ENCODE measurements at places on chromosomes 7 and 10.
A peak's percentile ranks its signal among the peaks of the same experiment; 100 is the strongest.

DNA sequence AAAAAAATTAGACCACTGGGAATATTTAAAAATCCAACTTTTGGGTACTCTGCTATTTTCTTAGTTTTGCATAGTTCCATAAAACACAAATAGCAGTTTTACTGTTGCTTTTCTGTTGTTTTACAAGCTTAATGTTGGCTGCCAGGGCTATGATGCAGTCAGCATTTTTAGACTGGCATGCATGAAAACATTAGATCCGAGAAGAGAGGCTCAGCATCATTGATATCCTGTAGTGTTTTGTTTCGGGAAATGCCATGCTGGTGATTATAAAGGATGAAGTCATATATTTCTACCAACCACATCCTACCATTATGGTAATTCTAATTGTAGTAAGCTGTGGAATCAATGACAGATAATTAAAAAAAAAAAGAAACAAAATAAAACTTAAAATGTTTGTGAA is 104.6 kb downstream of the MBL2 start:
- DNase-seq: no peak

- DNase-seq: peak; percentile 69
Measured at GRCh38 chr7:104943502-104944343, 70.3 kb upstream of the KMT2E start.

DNA sequence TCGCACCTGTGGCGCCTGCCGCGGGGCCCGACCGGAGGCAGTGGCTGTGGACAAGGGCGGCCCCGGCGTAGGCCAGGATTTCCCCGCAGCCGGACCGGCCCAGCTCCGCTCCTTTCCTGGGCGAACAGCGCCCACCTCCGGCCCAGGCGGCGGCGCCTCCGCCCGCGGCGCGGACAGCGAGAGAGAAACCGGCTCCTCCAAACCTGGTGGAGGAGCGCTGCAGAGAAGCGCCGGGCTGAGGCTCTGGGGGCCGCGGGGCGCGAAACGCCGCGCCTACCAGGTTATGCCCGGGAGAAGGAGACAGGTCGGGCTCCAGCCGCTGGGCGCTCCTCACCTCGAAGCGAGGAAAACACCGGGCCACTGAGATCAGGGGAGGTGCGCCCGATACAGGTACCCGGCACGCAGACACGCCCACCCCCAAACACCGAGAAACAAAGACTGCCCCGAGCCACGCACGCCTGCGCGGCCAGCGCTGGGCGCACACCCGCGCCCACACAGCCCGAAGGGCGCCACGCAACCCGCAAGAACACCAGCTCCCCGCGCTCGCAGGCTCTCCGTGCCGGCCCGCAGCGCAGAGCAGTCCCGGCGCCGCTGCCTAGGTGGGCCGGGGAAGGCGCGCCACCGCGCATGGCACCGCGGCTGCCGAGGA is 3.3 kb downstream of the GRID1 start:
- DNase-seq: no peak

- no peak for DNase-seq
Measured at GRCh38 chr7:68622500-68622899, 975.8 kb upstream of the AUTS2 start.

DNA sequence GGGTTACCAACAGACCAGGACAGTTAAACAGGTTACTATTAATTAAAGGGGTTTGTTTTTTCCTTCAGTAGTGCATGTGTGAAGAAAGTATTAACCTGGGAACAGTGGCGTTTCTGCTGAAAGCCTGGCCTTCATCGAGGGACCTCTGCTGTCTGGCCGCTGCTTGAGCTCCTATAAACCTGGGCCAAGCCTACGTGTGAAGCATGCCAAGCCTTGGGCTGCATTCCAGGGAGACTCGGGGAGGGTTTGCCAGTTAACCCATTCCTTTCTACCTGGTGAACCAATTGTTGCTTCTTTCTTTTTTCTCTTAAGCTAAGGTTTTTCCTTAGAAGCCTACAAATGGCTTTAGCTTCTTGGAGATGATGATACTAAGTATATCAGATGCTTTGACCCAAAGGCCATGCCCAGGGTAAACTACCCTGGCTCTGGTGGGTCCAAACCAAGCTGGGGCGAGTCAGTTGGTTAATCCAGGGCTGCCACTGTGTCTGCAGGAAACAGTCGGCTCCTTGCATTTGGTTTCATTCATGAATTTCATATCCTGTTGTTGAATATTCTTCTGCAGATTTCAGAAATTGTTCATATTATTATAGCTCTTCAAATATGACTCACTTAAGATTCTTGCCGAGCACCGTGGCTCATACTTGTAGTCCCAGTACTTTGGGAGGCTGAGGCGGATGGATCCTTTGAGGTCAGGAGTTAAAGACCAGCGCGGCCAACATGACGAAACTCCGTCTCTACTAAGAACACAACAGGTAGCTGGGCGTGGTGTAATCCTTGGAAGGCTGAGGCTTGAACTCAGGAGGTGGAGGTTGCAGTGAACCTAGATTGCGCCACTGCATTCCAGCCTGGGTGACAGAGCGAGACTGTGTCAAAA is 23.8 kb downstream of the PFKP start:
- DNase-seq: peak; percentile 64

DNA sequence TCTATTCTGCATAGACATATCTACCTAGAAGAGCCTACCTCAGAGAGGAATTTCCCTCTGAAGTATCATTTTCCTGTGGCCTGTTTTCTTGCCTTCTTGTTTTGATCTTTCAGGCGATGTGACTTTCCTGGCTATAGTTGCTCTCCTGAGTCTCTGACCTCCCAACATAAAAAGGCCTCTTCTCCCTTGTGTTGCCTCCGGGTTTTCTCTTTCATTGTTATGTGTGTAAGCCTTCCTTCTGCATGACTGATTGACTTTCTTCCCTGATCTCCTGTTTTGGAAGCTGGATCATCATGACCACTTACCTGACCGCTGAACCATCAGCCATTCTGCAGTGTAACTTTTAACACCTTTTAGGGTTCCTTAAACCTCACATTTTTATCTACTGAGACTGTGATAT is 441.5 kb upstream of the ETV1 start:
- no peak for DNase-seq

DNA sequence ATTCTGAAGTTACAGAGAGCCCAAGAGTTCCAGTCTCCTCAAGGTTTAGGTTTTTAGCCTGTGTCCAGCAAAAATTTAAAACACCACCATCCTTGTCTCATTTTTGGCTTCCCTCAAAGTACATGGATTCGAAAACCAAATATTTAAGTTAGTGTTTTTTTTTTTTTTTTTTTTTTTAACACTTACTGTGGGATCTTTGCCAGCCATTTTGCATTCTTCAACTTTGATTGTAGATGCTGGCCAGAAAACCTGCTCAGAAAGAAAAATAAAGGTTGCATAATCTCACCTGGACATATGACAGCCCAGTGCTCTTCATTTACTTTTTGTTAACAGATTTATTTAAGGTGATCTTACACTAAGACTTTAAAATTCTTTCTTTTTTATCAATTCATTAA is 91.6 kb downstream of the SEMA3C start:
- no peak for DNase-seq

DNA sequence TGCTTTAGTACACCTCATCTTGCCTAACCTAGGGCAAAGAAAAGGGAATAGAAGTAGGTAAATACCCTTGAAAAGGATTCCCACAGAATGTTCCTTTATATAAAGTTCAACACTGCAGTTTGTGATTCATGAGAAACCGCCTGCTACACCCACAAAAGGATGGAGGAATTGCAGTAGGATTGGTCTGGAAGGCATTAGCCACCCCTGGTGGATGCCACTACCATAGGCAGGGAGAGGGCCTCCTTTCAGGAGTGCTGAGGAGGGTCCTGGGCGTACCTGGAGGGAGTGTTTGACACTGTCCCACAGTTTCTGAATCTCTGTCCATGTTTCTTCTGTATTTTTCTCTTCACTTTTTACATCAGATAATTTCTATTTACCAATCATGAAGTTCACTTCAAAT is 221.8 kb upstream of the TMEM72 start:
- no peak for DNase-seq

DNA sequence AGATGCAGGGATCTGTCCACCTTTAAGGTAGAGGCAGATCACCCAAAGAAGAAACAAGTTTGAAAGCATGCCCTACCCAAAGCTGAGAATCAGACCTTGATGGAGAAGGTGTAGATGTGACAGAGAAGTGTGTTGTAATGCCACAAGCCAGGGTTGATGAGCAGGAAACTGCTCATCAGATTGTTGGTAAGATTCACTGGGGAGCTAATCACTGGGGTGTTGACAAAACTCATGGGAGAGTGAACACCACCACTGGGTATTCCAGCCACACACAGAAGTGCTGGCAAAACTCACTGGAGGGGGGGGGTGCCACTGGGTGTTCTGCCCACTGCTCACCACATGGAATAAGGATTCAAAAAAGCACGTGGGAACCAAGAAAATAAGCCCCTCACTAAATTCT is 95.2 kb downstream of the IQUB start:
- no peak for DNase-seq

DNA sequence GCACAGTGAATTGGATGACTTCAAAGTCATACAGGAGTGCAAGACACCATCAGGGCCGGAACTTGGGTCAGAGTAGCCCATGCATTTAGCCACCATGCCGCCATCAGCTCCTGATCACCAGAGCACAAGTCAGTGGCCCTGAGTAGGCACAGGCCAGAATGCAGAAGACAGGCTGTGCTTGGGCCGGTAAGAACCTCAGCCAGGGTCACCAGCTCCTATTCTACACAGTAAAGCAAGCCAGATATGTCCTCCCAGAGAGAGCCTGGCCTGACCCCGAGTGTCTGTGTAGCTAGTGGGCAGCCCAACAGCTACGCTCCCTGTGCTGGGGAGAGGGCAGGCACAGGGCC is 44.5 kb upstream of the COL13A1 start:
- no peak for DNase-seq

- no peak for DNase-seq
Measured at GRCh38 chr7:106562711-106563366, 98.1 kb downstream of the CCDC71L start.

GRCh38 chr7:95213809-95214492 is 110.4 kb downstream of the PON1 start:
- no peak for DNase-seq

- DNase-seq: no peak
Measured at GRCh38 chr10:127462643-127463295, 86.3 kb upstream of the NPS start.

DNA sequence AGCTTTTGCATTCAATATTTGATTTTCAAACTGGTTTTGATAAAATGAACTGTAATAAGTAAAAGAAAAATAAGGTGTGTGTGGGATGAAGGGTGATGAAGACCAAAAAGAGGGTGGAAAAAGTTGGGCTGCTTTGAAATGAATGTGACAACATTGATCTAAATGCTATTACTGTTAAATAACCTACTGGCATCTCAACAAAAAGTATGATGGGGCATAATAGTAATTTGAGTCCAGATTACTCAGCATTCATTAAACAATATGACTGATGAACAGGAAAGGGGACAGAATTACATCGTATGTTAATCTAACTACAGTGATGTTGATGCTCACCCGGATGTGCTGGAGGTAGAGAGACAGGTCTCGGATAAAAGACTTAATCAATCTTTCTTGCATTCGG is 112.2 kb downstream of the ABCC2 start:
- DNase-seq: no peak

DNA sequence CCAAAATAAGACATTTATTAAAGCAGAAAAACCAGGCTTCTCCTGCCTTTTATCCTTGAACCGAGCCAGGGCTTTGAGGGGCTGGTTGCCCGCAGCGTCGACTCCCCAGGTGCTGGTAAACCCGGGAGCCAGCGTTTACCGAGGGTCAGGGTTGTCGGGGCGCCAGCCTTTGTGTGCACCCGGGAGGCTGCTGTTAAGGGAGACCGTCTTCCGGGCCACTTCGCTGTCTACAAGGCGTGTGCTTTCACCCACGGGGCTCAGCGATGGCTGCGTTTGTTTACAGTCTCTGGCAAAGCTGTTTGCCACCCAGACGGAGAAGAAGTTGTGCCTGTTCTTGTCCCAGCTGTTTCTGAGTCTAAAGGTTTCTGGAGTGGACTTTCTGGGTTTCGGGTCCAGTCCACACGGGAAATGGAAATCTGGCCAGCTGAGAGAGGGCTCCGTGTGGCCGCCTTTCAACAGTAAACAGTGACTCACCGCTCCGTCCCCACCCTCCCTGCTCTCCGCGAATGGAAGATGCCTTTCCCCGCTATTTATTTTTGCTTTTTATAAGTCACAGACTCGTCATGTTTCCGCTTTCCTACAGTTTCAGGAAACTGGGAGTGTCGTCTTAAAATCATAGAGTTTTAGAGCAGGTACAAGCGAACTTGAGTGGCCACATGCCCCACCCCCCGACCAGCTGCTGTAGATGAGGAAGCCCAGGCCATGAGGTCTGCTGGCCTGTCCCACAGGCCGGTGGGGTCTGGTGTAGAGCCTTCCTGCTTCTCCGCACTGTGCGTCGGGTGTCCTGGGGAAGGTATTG is 2.2 kb downstream of the MAFK start:
- DNase-seq: peak; percentile 64

- no peak for DNase-seq
Measured at GRCh38 chr10:126844406-126844805, 60.8 kb upstream of the DOCK1 start.

DNA sequence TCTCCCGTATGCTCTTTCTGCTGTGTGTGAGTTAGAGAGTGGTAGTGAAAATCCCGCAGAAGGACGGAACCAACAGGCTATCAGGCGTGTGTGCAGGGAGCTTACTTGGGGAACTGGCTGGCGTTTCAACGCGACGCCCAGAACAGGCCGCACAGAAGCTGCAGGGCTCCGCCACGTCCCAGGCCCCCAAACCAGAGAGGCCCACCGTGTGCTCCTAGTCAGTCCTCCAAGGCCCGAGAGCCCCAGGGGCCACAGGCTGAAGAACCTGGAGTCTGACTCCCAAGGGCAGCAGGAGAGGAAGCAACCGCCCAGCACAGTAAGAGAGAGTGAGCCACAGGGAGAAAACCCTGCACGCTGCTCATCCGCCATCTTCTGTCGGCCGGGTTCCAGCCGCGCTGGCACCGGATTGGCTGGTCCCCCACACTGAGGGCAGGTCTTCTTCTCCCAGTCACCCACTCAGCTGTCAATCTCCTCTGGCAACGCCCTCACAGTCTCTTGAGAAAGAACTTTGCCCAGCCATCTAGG is 730.6 kb upstream of the VSTM2A start:
- no peak for DNase-seq

DNA sequence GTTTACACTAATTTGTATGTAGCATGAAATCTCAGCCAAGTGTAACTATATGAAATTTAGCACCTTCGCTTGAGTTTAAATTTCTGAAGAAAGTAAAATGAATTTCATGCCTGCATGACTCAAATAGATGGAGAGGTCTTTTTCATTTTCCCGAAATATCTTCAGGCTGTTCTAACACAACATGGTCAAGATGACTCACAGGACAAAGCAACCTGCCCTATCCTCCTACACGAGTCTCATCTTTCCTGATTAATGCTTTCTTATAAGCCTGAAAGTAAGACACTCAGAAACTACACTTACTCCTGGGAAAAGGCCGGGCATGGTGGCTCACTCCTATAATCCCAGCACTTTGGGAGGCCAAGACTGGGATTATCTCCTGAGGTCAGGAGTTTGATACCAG is 41.2 kb downstream of the CH25H start:
- no peak for DNase-seq

GRCh38 chr7:74655768-74656440 is 1.6 kb upstream of the GTF2I start:
- peak; percentile 17 for DNase-seq

Data from activated naive CD4-positive, alpha-beta T cell treated with Interleukin-2 at 50 U/mL for 16 hours (primary cell).